ENCODE measurements at places on chromosomes 7 and 10. TPM values are rescaled to one million over a fixed set of nuclear protein-coding genes. Genes with fewer than 3 reads are reported as not detected.

DNA sequence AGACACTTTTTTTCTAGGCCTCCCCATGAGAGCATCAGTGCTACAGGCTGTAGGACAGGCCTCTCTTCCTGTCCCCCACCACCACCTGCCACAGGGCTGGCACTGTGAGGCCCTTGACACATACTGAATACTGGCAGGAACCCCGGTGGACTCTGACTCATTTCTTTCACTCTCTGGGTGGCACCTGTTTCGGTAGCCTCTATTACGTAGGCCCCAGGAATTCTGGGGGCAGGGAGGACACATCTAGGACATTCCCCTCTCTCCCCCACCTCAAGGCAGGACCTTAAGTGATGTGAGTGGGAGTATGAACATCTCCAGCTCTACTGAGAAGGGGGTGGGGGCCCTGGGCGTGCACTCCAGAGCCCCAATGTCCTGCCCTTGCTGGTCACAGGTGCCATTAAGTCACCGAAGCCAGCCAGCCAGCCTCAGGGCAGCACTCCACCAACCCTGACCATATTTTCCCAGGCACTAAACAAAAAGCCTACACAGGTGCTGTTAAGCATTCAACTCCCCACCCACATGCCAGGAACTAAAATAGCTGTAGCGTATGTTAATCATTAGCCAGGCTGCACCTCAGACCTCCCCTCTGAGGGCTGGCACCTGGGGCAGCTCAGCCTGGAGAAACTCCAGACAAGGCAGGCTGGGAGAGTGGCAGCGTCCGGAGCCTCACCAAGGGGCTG, 8.9 kb downstream of the ANXA11 start:
- no peaks in the 10 kb centered on the region for H3K27me3 ChIP-seq
- H3K36me3 ChIP-seq: peaks cover 21% of the 10 kb centered on the region
- peaks cover 44% of the 10 kb centered on the region for H3K4me1 ChIP-seq
- H3K4me3 ChIP-seq: no peak overlapping the region
- peak overlapping the region; percentile 99 for H3K27ac ChIP-seq
- DNase-seq: peak; percentile 84

Gene TLX1
- 33.9 TPM for total RNA-seq

Gene MRLN
- not detected for total RNA-seq

Gene NPC1L1
- total RNA-seq: not detected

- no peaks in the 10 kb centered on the region for H3K27me3 ChIP-seq
- peaks cover 36% of the 10 kb centered on the region for H3K36me3 ChIP-seq
- no peak overlapping the region for H3K27ac ChIP-seq
- H3K4me3 ChIP-seq: no peak overlapping the region
- H3K4me1 ChIP-seq: no peaks in the 10 kb centered on the region
These were observed 99.6 kb downstream of the LMBR1 start for GRCh38 chr7:156793334-156793733.
